Spleen (tissue), 13 donors: ENCODE measurements at places on chromosomes 12 and 14.

- no peaks in the 10 kb centered on the region for H3K4me1 ChIP-seq
- no peak overlapping the region for H3K4me3 ChIP-seq
- H3K36me3 ChIP-seq: no peaks in the 10 kb centered on the region
- H3K27me3 ChIP-seq: peaks cover 13% of the 10 kb centered on the region
- no peak overlapping the region for H3K27ac ChIP-seq
Measured at GRCh38 chr12:34348836-34349672, 326.8 kb downstream of the ALG10 start.

- no peak for DNase-seq
- H3K4me3 ChIP-seq: no peak overlapping the region
- no peaks in the 10 kb centered on the region for H3K4me1 ChIP-seq
- H3K36me3 ChIP-seq: no peaks in the 10 kb centered on the region
Measured at GRCh38 chr14:24996930-24997725, 52.8 kb downstream of the STXBP6 start.

- peaks cover 54% of the 10 kb centered on the region for H3K36me3 ChIP-seq
- H3K4me3 ChIP-seq: no peak overlapping the region
- peaks cover 25% of the 10 kb centered on the region for H3K4me1 ChIP-seq
Measured at GRCh38 chr12:96020314-96021003, 14.9 kb downstream of the LTA4H start.

- no peak overlapping the region for H3K27ac ChIP-seq
- H3K36me3 ChIP-seq: no peaks in the 10 kb centered on the region
- DNase-seq: no peak
- H3K4me3 ChIP-seq: no peak overlapping the region
Measured at GRCh38 chr12:106135075-106135474, 3.7 kb downstream of the NUAK1 start.

DNA sequence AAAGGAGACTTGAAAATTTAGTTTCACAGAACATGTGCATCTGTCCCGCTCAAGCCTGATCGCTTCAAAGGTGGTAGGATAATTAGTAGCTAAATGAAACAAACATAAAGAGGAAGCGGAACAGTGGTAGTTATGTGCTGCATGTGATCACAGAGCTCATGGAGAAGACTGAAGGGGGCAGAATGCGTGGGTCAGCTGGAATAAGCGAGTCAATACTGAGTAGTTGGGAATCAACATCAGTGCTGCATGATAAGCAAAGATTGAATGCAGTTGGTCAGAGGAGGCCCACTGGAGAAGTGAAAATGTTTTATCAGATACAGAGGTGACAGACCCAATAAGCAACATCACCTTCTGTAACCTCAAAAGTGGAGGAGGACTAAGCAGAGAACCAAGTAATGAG is 95.1 kb upstream of the RFX4 start:
- H3K4me1 ChIP-seq: no peaks in the 10 kb centered on the region
- no peak for DNase-seq
- H3K27me3 ChIP-seq: no peaks in the 10 kb centered on the region
- no peak overlapping the region for H3K4me3 ChIP-seq
- no peaks in the 10 kb centered on the region for H3K36me3 ChIP-seq

- DNase-seq: no peak
- no peak overlapping the region for H3K4me3 ChIP-seq
- no peak overlapping the region for H3K27ac ChIP-seq
- H3K4me1 ChIP-seq: peaks cover 40% of the 10 kb centered on the region
- H3K36me3 ChIP-seq: no peaks in the 10 kb centered on the region
Measured at GRCh38 chr12:2337031-2338010, 284.5 kb downstream of the CACNA1C start.

GRCh38 chr14:66369157-66369697 is 116.9 kb upstream of the CCDC196 start:
- H3K4me3 ChIP-seq: no peak overlapping the region
- H3K4me1 ChIP-seq: no peaks in the 10 kb centered on the region
- no peaks in the 10 kb centered on the region for H3K27me3 ChIP-seq
- no peak overlapping the region for H3K27ac ChIP-seq
- DNase-seq: no peak
- no peaks in the 10 kb centered on the region for H3K36me3 ChIP-seq

- DNase-seq: no peak
- H3K27ac ChIP-seq: no peak overlapping the region
- no peak overlapping the region for H3K4me3 ChIP-seq
- H3K4me1 ChIP-seq: no peaks in the 10 kb centered on the region
- no peaks in the 10 kb centered on the region for H3K27me3 ChIP-seq
Measured at GRCh38 chr12:118633071-118633470, 256.7 kb downstream of the SUDS3 start.

- H3K4me3 ChIP-seq: no peak overlapping the region
- no peak for DNase-seq
- no peaks in the 10 kb centered on the region for H3K27me3 ChIP-seq
- no peak overlapping the region for H3K27ac ChIP-seq
Measured at GRCh38 chr12:109432431-109432830, 44.7 kb downstream of the KCTD10 start.

DNA sequence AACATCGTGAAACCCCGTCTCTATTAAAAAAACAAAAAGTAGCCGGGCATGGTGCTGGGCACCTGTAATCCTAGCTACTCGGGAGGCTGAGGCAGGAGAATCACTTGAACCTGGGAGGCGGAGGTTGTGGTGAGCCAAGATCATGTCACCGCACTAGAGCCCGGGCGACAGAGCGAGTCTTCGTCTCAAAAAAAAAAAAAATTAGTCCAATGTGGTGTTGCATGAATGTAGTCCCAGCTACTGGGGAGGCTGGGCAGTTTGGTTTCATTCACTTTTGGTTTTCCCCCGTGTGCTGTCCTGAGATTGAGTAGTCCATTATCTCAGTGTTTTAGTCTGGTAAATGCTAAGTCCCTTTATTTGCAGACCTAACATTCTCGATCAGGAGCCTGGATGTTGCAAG is 19.5 kb downstream of the RPS29 start:
- H3K4me1 ChIP-seq: no peaks in the 10 kb centered on the region
- no peak for DNase-seq
- no peaks in the 10 kb centered on the region for H3K27me3 ChIP-seq
- H3K27ac ChIP-seq: no peak overlapping the region
- peaks cover 6% of the 10 kb centered on the region for H3K36me3 ChIP-seq
- H3K4me3 ChIP-seq: no peak overlapping the region

DNA sequence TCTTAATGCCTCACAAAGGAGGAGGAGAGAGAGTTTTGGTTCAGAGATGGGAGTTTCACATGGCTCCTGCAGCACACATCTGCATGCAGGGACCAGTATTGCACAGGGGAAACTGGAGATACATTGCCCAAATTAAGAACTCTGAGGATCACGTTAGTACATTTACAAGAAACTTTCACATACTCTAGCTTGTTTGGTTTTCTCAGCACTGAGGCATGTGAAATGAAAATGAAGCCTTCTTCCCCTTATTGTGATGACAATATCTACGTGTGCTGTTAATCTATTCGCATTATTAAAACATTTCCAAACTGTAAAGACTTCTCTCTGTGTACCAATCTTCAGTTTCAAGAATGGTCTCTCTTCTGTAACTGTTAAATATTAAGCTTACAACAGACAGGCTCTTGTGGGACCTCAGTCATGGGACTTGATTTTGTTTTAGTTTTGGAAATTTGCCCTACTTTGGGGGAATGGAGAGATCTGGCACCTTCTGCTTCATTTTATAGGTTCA is 124.7 kb downstream of the DAAM1 start:
- no peak overlapping the region for H3K4me3 ChIP-seq
- H3K36me3 ChIP-seq: no peaks in the 10 kb centered on the region
- no peak overlapping the region for H3K27ac ChIP-seq

GRCh38 chr12:83179999-83180398 is 493.3 kb downstream of the TMTC2 start:
- H3K27me3 ChIP-seq: no peaks in the 10 kb centered on the region
- no peaks in the 10 kb centered on the region for H3K4me1 ChIP-seq
- H3K36me3 ChIP-seq: no peaks in the 10 kb centered on the region
- no peak overlapping the region for H3K27ac ChIP-seq
- DNase-seq: no peak

- no peaks in the 10 kb centered on the region for H3K27me3 ChIP-seq
- no peaks in the 10 kb centered on the region for H3K4me1 ChIP-seq
- DNase-seq: no peak
- H3K27ac ChIP-seq: no peak overlapping the region
- H3K4me3 ChIP-seq: no peak overlapping the region
Measured at GRCh38 chr12:77606348-77606747, 224.3 kb upstream of the NAV3 start.

- H3K4me3 ChIP-seq: no peak overlapping the region
- no peaks in the 10 kb centered on the region for H3K4me1 ChIP-seq
- no peaks in the 10 kb centered on the region for H3K27me3 ChIP-seq
- no peaks in the 10 kb centered on the region for H3K36me3 ChIP-seq
- no peak overlapping the region for H3K27ac ChIP-seq
- DNase-seq: no peak
Measured at GRCh38 chr12:7327918-7328317, 24.0 kb downstream of the ACSM4 start.

GRCh38 chr12:24895612-24896011 is 53.3 kb downstream of the BCAT1 start:
- DNase-seq: no peak
- H3K27ac ChIP-seq: no peak overlapping the region
- H3K4me1 ChIP-seq: no peaks in the 10 kb centered on the region
- H3K36me3 ChIP-seq: no peaks in the 10 kb centered on the region
- no peak overlapping the region for H3K4me3 ChIP-seq
- no peaks in the 10 kb centered on the region for H3K27me3 ChIP-seq

DNA sequence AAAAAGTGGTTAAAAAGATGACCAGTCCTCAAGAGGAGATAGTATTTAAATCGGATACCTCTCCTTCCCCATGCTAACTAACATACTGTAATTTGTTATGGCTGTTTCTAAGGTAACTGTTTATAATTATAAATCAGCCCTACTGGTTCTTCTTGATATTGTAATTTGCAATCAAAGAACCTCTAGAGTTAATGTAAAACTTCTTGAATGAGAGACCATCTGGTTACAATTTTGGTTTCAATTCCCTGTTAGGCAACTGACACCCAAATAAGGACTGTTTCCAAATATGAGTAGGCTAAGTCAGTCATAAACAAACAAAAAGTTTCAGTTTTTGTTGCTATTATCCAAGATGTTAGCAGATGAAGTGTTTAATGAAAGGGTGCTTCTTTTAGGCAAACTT is 120.2 kb upstream of the DNM1L start:
- peak overlapping the region; percentile 42 for H3K27ac ChIP-seq
- no peaks in the 10 kb centered on the region for H3K36me3 ChIP-seq
- H3K4me3 ChIP-seq: no peak overlapping the region

GRCh38 chr14:98170575-98170974 is 1101.4 kb downstream of the BCL11B start:
- H3K27ac ChIP-seq: peak overlapping the region; percentile 34
- H3K36me3 ChIP-seq: no peaks in the 10 kb centered on the region
- DNase-seq: no peak

- peak overlapping the region; percentile 51 for H3K4me3 ChIP-seq
- no peaks in the 10 kb centered on the region for H3K36me3 ChIP-seq
- peaks cover 17% of the 10 kb centered on the region for H3K4me1 ChIP-seq
Measured at GRCh38 chr14:77641534-77642341, 25.3 kb upstream of the SPTLC2 start.

DNA sequence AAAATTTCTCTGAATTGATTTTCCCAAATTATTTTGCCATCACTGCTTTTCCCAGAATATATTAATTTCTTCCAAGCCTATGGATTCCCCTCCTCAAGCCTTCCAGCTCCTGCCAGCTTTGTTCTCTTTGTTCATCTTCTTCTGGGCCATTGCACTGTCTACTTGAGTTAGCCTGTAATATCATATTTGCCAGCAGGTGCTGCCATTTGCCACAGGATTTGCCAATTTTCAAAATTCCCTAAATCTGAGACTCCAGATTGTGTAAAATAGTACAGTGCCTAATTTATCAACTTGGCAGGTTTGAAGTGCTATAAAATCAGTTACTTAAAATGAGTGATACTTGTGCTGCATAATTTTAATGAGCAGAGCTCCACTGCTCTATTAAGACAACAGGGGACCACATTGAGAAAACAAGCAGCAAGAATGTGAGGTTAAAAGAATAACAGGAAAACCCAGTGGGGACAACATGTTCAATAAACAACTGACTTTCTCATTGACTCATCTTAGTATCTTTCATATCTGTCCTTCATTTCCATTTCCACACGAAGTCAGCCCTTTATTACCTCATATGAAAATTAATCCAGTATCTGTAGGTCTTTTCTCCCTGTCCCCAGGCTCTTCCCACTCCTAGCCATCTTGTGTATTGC is 84.6 kb upstream of the CCDC196 start:
- no peaks in the 10 kb centered on the region for H3K36me3 ChIP-seq
- H3K27me3 ChIP-seq: no peaks in the 10 kb centered on the region
- no peak for DNase-seq
- no peak overlapping the region for H3K4me3 ChIP-seq
- no peak overlapping the region for H3K27ac ChIP-seq

DNA sequence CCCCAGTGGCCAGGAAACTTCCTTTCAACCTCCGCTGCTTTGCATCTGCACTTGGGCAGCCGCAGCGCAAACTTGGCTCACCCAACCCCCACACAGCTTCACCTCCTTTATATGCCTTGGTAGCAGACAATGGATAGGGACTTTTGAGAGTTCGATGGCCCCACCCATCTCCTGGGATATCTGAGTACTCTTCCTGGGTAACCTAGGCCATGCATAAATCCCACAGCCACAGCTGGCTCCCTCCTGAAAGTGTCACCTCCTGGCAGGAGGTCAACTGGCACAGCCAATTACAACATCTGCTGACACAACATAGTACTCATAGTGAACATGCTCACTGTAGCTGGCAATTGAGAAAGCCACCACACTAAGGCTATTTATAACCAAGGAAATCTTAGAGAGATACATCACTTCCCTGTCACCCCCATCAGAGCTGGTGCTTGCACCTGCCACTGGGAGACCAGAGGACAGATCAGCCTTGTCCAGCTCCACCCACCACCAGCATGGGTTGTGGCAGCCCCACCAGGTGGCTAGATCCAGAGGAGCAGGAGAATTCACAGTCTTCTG is 410.0 kb downstream of the SYT1 start:
- H3K27ac ChIP-seq: no peak overlapping the region
- no peaks in the 10 kb centered on the region for H3K36me3 ChIP-seq
- no peak for DNase-seq
- no peaks in the 10 kb centered on the region for H3K4me1 ChIP-seq
- no peak overlapping the region for H3K4me3 ChIP-seq

DNA sequence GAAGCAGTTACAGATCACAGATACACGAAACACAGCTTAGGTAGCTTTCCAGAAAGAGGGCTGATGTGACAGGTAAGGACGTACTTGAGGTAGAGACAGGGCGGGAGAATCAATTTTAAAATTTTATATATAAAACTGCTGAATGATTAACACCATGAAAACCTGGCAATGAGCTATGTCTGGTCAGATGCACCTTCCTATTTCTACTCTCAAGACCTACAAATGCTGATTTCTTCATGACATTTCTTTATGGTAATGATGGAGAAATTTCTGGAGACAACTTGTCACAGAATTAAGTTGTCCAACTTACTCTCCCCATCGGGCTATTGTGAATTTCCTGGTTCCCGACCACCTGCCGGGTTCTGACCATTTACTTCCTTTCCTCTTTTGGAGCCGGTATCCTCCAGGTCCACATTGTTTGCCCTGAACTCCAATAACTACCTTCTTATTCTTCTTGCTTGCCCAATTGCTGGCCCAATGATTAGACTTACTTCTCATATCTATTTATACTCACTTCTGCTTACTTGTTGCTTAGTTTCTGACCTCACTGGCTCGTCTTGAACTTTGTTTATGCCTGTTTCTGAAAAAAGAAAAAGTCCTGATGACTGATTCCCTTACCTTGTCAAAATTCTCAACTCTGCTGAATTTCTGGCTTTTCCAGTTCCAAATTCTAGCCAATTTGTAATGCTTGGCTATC is 12.8 kb upstream of the ATP2B1 start:
- no peak for DNase-seq
- H3K36me3 ChIP-seq: no peaks in the 10 kb centered on the region
- H3K4me3 ChIP-seq: no peak overlapping the region
- H3K27me3 ChIP-seq: no peaks in the 10 kb centered on the region

GRCh38 chr12:99957866-99958466 is 26.8 kb downstream of the ANKS1B start:
- H3K4me1 ChIP-seq: no peaks in the 10 kb centered on the region
- no peak overlapping the region for H3K27ac ChIP-seq
- no peak for DNase-seq
- no peak overlapping the region for H3K4me3 ChIP-seq
